Inflammatory macrophage (primary cell): ENCODE measurements at places on chromosomes 12 and 14.

DNA sequence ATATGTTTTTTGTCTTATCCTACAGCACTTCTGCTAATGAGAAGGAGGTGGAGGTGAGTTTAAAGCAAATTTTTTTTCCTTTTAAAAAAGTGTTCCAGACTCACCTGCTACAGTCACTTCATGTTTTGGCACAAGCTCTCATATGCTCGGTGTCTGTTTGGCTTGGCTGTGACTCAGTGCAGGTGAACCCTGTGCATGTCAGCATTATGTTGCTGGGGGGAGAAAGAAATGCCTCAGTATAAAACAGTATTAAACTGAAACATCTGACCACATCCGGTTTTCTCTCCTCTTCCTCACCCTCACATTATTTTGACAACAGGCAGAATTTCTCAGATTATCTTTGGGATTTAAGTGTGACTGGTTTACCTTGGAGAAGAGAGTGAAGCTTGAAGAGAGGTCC, 105.2 kb downstream of the DNAI7 start:
- no peak for DNase-seq

DNA sequence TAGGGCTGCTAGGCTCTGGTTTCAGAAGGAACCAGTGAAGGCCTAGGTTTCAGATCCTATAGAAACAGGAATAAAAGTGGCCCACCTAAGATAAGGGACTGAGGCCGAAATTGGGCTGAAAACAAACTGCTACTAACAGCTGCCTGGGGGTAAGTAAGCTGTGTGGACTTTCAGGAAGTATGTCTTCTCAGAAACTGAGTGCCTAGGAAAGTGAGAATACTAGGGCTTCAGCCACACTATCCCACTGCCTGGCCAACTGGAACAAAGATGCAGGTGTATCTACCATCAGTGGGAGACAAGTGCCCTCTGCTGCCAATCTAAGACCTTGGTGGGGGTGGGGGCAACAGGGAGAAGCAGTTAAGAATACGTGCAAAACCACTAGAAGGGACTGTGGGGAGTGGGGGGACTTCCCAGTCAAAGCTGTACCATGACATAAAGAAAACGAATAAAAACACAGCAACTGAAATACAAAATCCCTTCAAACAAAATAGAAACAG, 82.5 kb downstream of the MED13L start:
- DNase-seq = no peak

- peak; percentile 47 for DNase-seq
Measured at GRCh38 chr12:31249356-31249755, 76.6 kb downstream of the SINHCAF start.

- peak; percentile 73 for DNase-seq
Measured at GRCh38 chr12:80226576-80226975, 127.2 kb downstream of the OTOGL start.

GRCh38 chr12:117121441-117121840, 22.2 kb upstream of the TESC start:
- DNase-seq = peak; percentile 88

DNA sequence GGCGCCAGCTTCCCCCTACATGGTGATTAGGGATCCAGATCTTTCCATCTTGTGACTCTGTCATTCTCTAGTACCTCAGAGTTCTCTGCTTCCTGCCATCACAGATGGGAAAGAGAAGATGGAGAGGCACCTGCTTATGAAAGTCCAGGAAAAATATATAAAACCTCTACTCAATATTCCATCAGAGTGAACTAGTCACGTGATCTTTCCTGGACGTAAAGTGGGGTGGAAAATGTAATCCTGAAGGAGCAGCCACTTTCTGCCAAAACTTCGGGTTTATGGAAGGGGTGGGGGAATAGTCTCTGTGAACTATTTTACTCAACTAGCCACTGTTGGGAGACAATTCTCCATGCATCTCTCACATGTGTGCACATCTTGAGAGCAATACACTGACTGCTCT, 47.7 kb downstream of the STAB2 start:
- no peak for DNase-seq

DNA sequence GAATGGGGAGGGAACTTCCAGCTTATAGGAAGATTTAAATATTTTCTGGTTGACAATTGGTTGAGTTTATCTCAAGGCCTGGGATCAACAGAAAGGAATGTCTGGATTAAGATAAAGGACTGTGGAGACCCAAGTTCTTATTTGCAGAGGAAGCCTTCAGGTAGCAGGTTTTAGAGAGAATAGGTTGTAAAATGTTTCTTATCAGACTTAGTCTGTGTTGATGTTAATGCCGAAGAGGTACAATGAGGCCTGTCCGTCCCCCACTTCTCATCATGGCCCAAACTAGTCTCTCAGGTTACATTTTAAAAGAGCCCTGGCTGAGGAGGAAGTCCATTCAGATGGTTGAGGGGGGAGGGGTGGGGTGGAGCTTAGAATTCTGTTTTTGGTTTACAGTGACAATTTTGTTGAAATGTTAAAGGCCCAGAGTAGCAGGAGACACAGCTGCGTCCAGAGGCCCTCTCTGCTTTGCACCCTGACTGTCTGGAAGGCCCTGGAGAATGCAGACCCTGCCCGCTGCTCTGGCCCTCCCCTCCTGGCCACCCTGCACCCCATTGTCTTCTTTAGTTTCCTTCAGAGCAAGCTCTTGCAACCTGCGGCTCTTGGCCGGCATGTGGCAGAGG, 672.5 kb upstream of the TMEM132C start:
- no peak for DNase-seq
